ENCODE measurements at places on chromosomes 7 and 10.

DNA sequence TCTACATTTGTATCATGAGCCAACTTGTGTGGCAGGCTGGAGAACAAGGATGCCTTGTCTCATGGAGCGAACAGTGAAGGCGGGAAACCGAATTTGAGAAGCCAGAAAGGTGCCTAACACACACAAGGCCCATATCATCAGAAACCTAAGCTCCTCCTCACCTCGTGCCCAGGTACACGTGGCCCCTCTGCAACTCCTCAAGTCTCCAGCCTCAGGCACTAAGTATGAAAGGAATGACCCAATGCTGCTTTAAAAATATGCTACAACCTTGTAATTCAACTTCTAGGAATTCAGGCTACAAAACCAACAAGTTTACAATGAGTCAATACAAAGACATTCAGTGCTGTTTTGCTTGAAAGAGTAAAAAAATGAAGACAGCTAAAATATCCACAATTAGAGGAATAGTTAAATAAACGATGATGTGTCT, 95.7 kb downstream of the CDK6 start:
- DNase-seq = no peak

DNA sequence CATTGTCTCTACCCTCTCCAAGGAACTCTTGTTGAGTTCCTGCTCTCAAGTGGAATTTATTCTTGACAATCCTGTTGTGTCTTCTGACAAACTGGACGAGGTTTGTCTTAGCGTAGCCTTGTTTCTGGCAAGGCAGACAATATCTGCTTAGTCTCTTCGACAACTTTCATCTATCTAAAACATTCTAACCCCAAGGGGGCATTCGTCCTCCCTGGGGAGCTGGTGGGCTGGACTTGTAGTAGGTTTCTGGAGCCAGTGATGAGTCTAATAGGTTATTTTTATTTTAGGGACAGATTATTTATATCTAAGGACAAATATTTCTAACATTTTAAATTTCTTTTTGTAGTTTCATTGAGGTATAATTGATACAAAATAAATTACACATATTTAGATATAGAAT, 7.3 kb upstream of the C10orf120 start:
- DNase-seq = no peak

DNA sequence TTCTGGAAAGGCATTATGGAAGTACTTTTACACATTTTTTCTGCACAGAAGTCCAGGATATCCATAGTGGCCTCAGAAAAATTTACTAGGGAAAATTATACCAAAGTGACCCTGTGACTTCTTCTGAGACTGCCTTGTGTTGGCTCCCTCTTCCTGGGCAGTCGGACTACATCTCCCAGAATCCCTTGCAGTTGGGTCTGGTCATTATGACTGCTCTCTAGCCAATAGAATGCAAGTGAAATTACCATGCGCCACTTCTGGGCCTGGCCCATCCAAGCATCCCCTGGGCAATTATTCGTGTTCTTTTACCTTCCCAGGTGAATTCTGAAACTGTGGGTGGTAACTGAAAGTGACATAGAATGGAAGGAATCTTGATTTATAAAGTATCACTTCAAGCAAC, 430.9 kb downstream of the ACTR3B start:
- DNase-seq = no peak

DNA sequence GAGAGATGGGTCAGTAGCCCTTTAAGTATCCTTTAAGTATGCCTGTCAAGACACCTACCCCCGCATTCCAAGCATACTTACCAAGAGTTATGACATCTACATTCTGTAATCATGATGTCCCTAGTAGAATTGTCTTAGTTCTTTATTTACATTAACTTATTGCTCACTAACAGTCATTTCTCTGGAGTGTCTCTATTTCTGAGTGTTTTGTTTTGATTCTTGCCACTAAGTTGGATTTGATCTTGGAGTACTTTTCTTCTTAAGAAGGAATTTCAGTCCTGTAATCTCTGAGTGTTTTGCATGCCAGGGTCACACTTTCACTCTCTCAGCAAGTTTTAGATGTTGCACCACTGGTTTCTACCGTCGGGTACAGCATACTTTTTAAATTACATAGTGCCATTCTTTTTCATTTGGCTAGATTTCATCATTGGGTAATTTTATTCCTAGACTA, 1053.9 kb downstream of the KCNMA1 start:
- no peak for DNase-seq

DNA sequence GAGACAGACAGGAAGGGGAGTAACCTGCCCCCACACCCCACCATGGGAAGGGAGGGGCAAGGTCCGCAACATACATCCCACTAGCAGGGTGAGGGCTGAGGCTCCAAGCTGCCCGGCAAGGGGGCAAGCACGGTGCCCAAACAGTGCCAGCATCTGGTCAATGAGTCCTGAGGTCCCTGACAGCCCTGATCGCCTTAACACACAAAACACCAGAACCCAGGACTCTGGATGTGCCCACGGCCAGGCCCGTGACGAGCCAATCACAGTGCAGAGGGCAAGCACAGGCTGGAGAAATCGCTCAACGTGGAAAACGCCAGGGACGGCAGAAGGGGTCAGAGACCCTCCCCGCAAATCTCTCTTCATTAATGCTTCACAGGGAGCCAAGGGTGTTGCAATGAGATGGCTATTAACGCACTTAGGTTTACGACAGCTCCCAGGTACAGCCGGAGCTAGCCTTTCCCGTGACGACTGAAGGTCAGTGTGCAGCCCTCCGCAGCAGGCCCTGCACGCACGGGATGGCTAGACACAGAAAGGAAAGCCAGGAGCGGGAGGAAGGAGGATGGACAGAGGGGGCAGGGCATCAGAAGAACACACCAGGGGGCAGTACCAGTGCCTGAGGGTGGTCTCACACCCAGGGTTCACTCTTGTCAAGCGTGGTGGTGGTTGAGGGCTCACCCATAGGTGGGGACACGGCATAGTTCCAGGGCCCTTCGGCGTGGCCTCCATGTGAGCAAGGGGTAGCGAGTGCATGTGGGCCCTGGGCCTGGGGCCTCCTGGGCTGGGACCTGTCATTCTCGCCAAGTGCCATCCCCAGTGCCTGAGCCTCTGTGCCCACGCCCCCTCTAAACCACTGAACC, 220.5 kb downstream of the MAD1L1 start:
- DNase-seq = no peak

GRCh38 chr10:80187465-80188409, 17.6 kb downstream of the ANXA11 start:
- DNase-seq = peak; percentile 31

DNA sequence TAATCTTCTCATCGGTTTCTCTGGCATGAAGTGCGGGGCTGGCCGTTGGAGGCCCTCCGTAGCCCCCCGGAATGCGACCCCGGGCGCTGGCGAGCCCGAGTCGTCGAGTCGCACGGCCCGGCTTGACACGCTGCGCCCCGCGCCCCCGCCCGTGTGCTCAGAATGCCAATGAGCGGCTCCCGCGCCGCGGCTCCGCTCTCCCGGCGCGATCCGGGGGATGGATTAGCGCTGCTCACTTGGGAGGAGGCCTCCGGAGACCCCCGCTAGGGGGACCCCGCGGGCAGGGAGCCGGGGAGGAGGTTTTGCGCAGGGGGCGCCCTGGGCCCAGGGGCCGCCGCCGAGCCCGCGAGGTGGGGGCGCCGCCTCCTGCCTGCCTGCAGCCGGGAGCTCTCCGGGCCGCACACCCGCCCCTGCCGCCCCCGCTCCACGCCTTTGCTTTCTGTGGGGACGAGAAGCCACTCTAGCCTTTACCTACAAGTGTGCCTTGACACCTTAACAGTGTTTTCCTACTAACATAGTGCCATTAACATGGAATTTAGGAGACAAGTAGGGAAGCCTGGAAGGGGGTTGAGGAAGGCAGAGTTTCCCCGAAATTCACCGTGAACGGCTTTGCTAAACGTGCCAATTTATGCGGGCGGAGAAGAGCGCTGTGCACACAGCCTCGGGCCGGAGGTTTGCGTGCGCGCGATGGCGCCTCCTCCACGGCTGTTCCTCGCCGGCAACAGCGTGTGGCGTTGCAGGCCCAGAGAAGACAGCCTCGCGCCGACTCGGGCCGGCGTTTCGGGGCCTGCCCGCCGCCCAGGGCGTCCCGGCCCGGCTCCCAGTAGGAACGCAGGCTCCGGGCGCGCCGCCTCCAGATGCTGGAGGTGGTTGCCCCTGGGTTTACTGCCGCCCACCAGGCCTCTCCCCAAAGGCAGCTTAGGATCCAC, 7.1 kb downstream of the SHH start:
- no peak for DNase-seq

Data from stimulated activated CD8-positive, alpha-beta memory T cell treated with anti-CD3 and anti-CD28 coated beads, Interleukin-4, amount 100 ng/mL, for 4 hours (primary cell).